Fibroblast of villous mesenchyme (primary cell): ENCODE measurements at places on chromosomes 4 and X. TPM values are rescaled to one million over a fixed set of nuclear protein-coding genes. Genes with fewer than 3 reads are reported as not detected.

DNA sequence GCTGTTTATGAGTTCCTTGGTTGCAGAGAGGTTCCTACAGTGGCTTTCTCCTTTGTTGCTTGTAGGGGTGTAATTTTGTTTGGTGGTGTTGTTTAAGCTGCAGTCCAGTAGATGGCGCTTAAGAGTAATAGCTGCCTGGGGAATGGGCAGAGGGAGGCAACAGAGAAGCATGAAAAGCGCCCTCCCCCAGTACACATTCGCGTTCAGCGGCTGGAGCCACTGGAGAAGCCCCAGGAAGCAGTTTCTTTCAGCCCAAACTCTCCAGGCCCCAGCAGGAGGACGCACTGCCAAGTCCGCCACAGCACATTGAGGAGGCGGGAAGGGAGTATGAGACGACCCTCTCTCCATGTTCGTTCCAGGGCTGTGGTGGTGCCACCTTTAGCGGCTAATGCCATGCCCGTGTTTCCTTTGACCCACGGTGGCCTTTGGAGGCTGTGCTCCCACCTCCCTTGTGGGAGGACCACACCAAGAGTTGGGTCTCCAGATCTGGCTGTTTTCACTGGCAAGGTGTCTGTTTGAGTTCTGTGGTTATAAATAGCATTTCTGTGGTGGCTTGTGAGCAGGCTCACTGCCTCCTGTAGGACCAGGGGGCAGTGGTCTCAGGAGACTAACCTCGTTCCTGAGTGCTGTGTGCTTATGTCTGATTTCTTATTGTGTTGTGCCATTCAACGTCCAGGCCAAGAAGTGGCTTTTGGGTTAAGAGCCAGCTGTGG is 252.3 kb downstream of the ARHGAP10 start:
- peak; percentile 67 for DNase-seq

DNA sequence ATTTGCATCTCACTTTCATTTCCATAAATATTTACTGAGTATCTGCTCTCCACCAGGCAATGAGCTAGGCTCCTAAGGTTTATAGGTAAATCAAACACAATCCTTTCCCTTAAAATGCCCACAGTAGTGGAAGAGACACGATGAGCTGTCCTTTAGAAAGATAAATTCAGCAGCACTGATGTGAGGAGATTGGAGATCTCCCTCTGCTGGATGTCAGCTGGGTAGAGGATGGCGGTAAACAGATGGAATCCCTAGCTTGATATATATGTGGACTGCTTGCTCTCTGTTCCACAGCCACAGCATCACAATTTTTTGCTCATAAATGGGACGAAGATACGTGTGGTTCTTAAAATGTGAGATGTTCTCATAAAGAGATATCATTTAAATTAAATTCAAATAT is 216.4 kb upstream of the RASGEF1B start:
- no peak for DNase-seq

DNA sequence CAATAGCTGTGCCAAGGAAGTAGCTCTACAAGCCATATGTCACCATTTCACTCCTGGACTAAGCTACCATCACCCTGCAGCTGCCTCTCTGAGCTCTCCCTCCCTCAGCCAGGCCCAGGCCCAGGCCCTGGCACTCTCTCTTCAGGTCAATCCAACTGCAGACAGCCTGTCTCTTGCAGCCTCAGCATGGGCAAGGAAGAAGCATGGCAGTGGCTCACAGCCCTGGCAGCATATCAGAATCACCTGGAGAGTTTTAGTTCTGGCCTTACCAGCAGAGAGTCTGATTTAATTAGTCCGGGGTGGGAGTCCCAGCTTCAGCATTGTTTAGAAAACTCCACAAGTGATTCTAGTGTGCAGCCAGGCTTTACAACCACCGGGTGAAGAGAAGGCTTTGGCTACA is 31.5 kb downstream of the NALF2 start:
- DNase-seq: no peak

- DNase-seq: peak; percentile 27
Measured at GRCh38 chr4:73309211-73309610, 50.6 kb upstream of the ANKRD17 start.

GRCh38 chr4:73408181-73408867 is 4.2 kb downstream of the ALB start:
- no peak for DNase-seq

- DNase-seq: peak; percentile 87
Measured at GRCh38 chr4:113435893-113436292, 325.6 kb downstream of the CAMK2D start.

Gene F11
- not detected in 2 replicates for total RNA-seq

Gene FRG2
- total RNA-seq: not detected in 2 replicates
